GM13976 (cell line): ENCODE measurements at places on chromosomes 2 and 18.

DNA sequence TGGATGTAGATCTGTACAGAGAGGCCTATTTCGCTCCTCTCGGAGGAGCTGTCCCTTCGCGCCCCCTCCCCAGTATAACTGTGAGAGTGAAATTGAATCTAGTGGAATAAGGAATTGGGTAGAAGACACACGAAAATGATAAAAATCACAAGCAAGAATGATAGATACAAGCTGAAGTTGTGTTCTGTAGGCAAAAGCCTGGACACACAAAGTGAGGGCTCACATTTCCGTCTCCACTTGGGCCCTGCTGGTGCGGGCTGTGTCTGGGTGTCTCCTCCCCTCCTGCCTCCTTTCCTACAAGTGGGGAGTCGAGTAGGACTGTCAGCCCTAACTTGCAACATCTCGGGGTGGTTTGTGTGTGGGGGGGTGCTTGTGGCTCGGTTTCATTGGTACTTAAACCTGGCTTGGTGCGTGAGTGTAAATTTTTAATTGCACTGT lies 457 bp upstream of the SP9 start:
- no peak for DNase-seq

DNA sequence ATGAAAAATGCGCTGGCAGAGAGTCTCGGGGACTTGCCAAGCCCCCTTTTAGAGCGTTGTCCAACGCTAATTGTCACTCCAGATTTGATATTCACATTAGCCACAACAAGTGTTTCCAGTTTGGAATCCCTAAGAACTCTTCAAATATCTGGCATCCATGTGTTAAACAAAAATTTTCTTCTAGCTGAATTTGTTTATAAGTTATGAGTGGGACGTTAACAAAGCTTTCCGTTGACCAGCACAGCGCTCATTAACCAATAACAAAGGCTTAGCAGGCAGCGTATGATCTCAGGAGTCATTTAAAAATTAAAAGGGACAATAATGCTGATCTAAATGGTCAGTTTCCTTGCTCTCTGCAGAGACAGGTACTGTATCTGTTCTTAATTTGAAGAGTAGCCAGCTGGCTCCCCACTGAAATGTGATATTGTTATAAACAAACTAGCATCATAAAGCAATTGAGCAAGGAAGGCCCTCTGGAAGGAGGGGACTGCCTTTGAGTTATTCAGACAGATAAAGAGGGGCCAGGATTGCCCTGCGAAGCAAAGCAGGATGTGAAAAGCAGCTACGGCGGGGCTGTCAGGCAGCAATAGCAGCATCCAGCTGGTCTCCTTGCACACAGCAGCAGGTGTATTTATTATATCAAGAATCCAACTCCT lies 337.2 kb upstream of the SALL3 start:
- DNase-seq, result no peak

DNA sequence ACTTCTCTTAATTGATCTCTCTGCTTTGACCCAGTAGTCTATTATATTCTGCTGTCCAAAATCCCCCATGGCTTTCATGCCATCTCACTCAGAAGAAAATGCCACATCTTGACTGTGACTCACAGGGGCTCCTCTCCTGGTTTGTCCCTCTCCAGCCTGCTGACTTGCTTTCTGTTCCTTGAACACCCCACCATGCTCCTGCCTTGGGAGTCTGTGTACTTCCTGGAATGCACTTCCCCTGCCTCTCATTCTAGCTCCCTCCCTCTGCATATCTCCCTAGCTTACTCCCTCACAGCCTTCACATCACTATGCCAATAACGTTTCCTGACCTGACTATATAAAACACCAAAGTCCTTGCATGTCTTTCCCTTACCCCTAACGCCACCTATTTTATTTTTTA lies 167.2 kb downstream of the TRIB2 start:
- DNase-seq, result no peak

- no peak for DNase-seq
Observed at GRCh38 chr18:31931163-31931885, 11.6 kb downstream of the TRAPPC8 start.
